ENCODE measurements at places on chromosomes 4 and X.
A peak's percentile ranks its signal among the peaks of the same experiment; 100 is the strongest.

DNA sequence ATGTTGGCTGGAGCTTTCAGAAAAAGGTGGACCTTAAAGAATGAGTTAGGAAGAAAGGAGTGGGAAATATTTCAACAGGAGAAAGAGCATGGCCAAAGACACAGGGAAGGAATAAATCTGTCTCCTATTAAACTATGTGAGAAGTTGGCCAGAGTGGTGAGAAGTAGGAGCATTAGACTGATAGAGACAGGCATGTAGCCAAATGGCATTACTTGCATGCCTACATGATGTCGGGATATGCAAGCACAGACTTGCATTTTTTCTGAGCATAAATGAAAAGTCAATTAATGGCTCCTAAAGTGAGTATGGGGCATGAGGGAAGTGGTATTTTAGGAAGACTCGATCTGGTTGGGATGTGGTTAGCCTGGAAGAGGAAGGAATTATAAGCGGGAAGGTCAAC is 279.6 kb upstream of the PITX2 start:
- peak; percentile 8 for DNase-seq

- DNase-seq = no peak
Observed at GRCh38 chrX:16033331-16033730, 90.0 kb upstream of the GRPR start.

DNA sequence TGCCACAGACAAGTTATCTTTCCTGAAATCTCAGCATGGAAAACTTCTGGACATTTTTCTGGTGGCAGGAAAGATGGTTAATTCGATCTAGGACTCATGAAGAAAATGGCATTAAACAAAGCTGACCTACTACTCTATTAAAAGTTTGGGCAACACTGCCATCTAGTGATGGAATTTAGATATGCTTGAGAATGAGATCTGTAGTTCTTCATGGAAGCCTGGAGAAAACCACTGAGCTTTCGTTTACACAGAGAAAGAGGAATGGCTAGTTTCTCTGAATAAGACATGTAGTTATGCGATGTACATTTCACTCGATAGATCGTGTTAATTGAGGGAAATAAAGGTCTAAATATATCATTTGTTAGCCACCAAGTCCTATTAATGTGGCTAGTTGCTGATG is 51.7 kb upstream of the CHRDL1 start:
- no peak for DNase-seq

- DNase-seq = no peak
Observed at GRCh38 chr4:2944586-2945526, 18.4 kb downstream of the NOP14 start.

GRCh38 chr4:10203851-10204250 is 87.3 kb upstream of the WDR1 start:
- no peak for DNase-seq

DNA sequence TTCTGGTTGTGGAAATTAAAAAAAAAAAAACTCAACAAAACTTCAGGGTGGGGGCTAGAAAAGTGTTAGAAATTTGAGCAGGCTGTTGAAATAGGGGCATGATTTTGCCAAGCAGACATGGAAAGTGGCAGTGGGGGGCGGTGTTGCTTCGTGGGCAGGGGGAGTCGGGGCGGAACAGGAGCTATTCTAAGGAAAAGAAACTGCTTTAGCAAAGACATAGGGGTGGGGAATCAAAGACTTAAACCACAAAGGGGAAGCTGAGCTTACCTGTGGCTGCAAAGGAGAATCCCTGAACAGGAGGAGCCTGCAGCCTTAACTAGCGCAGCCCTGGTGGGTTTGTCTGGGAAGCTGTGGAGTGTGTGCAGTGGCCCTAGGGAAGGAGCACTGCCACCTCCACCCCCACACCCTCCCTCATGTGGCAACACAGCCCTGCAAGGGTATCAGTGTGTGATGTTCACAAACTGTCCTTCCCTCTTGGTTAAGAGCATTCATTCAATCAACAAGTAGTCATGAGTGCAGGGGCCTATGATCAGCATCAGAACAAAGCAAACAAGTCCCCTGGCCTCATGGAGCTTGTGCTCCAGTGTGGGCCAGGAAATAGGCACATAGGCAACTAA is 20.5 kb downstream of the SEL1L3 start:
- no peak for DNase-seq

DNA sequence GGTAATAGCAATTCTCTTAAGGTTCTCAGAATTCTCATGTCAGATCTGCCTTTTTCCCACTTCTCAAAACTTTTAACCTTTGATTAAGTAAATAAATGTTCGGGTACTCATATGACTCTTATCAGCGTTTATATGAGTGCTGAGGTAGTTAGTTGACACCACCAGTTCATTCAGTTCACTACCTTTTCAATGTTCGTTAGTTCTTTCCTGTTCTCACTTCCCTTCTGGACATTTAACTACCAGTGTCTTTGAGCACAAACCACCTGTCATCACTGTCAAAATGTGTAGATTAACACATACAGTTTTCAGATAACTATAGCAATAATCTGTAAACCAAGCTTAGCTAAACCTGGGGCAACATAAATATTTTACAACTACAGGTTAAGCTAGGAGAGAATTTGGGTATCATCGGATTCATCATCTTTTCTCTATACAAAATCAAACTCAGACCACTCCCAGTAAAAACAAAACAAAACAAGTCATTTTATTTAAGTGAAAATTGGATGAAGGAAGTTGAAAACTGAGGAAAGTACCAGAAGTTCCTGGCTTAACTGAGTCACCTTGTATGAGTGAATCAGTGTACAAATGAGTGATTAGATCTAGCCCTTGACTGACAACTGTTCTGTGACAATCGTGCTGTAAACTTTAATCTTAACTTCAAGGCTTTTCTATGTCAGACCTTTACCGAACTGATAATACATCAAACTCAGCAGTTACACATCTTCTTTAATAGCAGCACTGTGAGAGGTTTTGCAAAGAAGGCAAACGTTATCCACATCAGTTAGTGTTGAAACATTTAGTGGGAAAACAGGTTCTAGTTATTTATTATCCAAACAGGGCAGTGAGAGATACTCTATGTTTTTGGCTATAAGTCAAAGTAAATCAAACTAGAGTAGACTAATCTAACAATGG is 41.9 kb downstream of the ARHGEF38 start:
- no peak for DNase-seq

DNA sequence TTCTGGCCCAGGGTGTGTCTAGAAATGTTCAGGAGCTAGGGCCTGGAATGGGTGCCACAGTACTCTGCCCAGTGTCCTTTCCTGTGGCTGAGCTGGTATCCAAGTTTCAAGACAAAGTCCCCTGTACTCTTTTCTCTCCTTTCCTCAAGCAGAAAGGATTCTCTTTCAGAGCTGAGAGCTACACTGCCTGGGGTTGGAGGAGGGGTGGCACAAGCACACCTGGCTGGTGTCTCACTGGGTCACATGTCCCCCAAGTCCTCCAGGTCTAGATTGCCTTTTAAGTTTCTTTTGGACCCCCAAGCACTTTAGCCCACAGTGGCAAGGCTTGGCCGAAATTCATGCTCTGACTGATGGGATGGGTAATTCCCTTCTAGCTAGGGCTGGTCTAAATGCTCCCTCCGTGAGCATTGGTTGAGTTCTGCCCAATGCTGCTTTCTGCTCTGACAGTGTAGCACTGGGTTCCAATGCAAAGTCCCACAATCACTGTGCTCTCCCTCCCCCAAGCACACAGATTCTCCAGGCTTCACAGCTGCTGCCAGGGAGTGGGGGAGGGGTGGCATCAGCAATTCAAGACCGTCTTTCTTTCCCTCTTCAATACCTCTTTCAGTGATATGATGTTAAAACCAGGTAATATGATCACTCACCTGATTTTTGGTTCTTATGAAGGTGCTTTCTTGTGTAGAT is 47.8 kb downstream of the BEX3 start:
- no peak for DNase-seq

DNA sequence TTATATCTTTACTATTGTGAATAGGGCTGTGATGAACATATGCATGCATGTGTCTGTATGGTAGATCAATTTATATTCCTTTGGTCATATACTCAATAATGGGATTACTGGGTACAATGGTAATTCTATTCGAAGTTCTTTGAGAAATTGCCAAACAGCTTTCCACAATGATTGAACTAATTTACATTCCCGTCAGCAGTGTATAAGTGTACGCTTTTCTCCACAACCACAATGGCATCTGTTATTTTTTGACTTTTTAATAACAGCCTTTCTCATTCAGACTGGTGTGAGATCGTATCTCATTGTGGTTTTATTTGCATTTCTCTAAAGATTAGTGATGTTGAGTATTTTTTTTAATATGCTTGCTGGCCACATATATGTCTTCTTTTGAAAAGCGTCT is 439.4 kb upstream of the KLHL4 start:
- no peak for DNase-seq
